ENCODE measurements at places on chromosomes 16 and 17.

DNA sequence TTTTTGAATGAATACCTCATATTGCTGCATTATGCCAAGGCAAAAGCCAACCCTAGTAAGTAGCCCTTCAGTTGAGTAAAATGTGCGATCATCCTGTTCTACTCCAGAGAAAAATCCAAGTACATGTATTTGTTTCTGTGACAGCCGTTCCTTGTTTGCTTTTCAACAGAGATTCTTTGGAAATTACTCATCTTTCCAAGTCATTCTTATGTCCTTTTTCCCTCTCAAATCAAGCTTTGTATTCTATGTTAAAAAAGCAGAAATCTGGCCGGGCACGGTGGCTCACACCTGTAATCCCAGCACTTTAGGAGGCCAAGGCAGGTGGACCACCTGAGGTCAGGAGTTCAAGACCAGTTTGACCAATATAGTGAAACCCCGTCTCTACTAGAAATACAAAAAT, 112.9 kb upstream of the HAS3 start:
- no peak for DNase-seq

DNA sequence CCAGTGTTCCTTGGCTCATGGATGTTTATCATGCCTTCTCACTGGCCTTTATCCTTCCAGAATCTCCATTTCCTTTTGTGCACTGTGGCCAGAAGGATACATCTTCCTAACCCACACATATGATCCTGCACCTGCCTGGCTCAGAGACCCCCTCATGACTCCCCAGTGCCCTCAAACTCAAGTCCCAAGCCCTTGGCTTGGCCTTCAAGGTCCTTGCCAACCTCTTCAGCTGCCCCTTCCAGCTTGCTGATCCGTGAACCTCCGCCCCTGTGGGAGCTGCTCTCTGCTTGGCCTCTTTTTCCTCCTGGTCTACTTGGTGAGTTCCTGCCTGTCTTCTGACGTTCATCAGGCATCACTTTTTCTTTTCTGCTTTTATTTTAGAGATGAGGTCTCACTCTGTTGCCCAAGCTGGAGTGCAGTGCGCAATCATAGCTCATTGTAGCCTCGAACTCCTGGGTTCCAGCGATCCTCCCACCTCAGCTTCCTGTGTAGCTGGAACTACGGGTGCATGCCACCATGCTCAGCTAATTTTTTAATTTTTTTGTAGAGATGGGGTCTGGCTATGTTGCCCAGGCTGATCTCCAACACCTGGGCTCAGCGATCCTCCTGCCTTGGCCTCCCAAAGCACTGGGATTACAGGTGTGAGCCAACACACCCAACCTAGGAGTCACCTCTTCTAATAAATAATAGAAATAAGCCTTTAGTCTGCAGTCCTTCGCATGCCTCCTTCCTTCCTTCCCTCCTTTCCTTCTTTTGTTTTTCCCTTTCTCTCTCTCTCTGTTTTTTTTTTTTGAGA, 2.5 kb upstream of the PYCARD start:
- no peak for DNase-seq

GRCh38 chr16:84889066-84889465, 69.3 kb downstream of the CRISPLD2 start:
- no peak for DNase-seq

GRCh38 chr17:48613862-48614694, 1.0 kb downstream of the HOXB8 start:
- no peak for DNase-seq

DNA sequence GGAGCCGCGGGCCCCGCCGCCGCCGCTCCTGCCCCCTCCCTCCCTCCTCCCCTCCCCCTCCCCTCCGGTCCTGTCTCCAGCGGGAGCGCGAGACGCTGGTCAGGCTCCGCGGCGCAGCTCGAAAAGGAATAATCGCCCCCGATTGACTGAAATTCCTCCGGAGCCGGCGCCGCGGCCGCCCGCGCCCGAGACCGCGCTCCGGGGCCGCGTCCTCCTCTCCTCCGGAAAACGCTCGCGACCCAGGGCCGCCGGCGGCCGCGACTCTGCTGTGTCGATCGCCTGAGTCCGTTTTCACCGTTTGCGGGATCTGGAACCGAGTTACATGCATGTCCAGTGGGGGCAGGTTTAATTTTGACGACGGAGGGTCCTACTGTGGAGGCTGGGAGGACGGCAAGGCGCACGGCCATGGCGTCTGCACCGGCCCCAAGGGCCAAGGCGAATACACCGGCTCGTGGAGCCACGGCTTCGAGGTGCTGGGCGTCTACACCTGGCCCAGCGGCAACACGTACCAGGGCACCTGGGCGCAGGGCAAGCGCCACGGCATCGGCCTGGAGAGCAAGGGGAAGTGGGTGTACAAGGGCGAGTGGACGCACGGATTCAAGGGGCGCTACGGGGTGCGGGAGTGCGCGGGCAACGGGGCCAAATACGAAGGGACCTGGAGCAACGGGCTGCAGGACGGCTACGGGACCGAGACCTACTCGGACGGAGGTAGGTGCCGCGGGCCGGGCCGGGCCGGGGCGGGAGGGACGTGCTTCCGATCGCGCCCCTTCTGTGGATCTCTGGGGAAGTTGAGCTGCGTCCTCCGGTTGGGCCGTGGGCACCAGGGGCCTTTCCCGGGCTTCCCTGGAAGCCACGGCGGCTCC, 744 bp downstream of the JPH3 start:
- DNase-seq = no peak

DNA sequence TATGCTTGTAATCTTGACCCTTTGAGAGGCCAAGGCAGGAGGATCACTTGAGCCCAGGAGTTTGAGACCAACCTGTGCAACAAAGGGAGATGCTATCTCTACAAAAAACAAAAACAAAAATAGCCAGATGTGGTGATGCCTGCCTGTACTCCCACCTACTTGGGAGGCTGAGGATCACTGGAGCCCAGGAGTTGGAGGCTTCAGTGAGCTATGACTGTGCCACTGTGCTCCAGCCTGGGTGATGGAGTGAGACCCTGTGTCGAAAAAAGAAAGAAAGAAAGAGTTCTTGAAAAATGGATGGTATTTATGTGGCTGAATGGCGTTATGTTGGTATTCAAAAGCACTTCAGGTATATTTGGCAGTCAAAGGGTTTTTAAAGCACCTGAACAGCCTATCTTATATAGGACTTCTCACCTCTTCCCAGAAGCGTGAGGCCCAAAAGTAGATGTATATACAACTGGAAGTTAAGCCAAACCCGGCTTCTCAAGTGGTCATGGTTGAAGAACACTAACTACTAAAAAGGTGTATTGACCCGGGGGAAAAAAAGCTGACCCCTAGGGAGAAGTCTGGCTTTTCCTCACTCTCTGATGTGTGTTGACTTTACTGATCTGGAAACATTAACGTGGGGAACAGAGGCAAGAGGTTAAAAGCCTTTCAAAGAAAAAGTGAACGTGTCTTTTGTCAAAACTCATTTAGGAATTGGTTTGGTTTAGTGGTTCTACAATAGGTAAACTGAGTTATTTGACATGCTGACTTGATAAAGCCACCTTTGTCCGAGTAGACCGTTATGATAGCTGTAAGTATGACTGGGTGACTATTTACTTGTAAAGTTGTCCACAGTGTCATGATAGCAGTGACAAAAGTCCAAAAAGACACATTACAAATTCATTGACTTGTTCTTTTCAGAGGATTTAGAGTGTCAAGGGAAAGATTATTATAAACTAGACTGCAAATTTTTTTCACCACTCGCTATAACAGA, 183.4 kb downstream of the IRX3 start:
- no peak for DNase-seq
